ENCODE measurements at places on chromosomes 4 and X. TPM values are rescaled to one million over a fixed set of nuclear protein-coding genes. Genes with fewer than 3 reads are reported as not detected.

DNA sequence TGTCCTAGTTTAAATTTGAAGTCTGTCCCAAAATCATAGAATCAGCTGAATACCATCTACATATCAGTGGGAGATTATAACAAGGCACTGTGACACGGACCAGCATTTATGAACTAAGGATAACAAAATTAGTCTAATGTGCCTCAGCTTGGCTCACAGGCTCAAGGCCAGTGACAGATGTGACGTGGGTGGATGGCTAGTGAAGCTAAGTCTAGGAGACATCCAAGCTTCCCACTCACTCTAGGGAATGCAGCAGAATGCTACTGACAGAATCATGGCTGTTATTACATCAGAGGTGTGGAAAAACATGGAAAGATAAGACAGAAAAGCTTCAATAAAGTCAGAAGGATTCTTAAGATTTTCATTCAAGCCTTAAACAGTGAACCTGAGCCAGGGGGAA, 329.9 kb downstream of the NAF1 start:
- no peak for DNase-seq

DNA sequence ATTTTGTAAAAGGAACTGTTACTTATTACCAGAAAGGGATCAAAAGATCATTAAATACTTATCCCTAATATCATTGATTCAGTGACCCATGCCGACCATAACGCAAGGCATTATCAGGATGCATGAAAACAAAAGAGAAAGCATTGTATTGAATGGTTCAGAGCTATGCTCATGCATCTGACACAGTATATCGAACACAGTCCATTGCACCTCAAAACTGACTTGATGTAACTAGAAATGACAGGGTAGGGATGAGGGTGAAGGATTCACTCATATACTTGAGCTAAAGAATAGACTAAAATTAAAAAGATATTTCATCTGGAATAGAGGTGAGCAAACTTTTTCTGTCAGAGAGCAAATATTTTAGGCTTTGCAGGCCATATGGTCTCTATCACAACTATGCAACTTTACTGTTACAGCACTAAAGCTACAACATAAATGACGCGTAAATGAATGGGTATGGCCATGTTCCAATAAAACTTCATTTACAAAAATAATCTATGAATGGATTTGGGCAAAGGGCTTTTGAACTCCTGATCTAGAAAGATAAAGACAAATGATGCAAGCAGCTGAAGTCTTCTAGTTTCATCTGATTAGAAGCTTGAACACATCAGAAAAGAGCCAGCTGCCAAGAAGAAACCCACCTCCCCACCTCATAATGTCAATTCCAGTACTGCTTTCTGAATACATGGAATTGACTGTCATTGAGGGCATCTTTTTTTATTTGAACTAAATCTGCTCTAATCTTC, 12.9 kb upstream of the SPP1 start:
- no peak for DNase-seq

The USP17L10 gene
- not detected for total RNA-seq

The BEX5 gene
- total RNA-seq, result 1.3 TPM

The CTAG1A gene
- total RNA-seq, result not detected

GRCh38 chr4:52555356-52555716, 103.8 kb downstream of the USP46 start:
- no peak for DNase-seq

The USP38 gene
- 18.4 TPM for total RNA-seq

DNA sequence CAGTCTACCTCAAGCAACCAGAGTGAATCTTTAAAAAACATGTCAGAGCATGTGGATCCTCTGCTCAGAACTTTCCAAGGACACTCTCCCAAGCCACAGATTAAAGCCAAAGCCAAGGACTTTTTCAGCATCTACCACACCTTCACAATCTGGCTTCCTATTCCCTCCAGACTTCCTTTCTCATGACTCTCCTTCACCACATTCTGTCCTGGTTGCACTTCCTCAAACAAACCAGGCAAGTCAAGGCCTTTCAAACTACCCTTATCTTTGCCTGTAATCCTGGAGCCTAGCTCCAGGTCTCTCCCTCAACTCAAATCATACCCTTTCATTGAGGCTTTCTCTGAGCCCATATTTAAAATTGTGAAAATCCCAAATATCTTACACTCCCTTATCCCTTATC, 191.6 kb upstream of the GALNTL6 start:
- peak; percentile 9 for DNase-seq

The TXK gene
- under 0.01 TPM for total RNA-seq
